Stimulated activated CD8-positive, alpha-beta memory T cell treated with anti-CD3 and anti-CD28 coated beads, Interleukin-7, amount 100 ng/mL, for 24 hours (primary cell): ENCODE measurements at places on chromosomes 7 and 10.
A peak's percentile ranks its signal among the peaks of the same experiment; 100 is the strongest.

DNA sequence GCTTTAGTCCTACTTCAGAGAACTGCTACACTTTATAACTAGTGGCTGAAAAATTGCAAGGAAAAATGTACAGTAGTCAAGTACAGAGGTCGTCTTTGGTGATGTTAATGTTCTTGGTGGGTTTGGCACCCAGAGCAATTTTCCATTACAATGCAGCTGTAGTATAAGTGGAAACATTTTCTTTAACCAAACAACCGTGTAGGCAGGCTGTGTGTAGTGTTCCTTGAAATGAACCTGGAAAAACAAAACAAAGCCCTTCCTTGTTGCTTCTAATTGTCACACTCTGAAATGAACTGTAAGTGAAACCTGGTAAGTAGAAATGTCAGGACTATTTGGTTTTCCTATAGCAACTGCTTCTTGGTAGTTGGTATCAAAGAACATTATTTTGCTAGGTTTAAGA lies 256.9 kb downstream of the MDFIC start:
- no peak for DNase-seq

- no peak for DNase-seq
These were observed 55.3 kb downstream of the COBL start for GRCh38 chr7:51261117-51261835.

- no peak for DNase-seq
These were observed 23.4 kb downstream of the ATOH7 start for GRCh38 chr10:68208424-68209042.

- DNase-seq, result peak; percentile 13
These were observed 51.0 kb upstream of the NKX6-2 start for GRCh38 chr10:132836832-132837540.

GRCh38 chr7:158904599-158904998 lies 48.2 kb downstream of the DYNC2I1 start:
- DNase-seq, result no peak

- DNase-seq, result no peak
These were observed 29.4 kb downstream of the OR9A2 start for GRCh38 chr7:142997456-142997989.

- DNase-seq, result no peak
These were observed 23.5 kb upstream of the ZNF12 start for GRCh38 chr7:6730343-6730633.

GRCh38 chr10:105288026-105288425 lies 646.9 kb downstream of the SORCS3 start:
- DNase-seq, result no peak

- DNase-seq, result no peak
These were observed 1249.6 kb downstream of the XPNPEP1 start for GRCh38 chr10:108673741-108674140.

GRCh38 chr10:79436850-79437103 lies 8.6 kb downstream of the ZCCHC24 start:
- DNase-seq, result no peak

DNA sequence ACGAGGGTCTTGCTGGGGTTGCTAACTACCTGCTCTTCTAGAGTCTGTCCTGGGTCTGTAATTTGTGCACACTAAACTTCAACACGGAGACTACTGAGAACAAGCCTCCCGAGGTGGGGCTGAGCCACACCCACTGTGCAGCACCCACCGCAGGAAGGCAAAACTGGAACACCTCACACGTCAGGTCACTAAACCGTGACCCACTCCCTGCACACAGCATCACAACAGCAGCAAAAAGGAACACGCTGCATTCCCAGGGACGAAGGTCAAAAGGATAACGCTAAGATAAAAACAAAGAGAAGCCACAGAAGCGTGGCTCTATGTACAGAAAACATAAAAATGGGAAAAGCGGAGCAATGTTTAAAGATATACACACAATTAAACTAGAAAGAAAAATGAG lies 170.1 kb downstream of the MAD1L1 start:
- no peak for DNase-seq

GRCh38 chr7:88666626-88667025 lies 92.9 kb upstream of the ZNF804B start:
- no peak for DNase-seq

GRCh38 chr10:95399183-95399582 lies 108.4 kb upstream of the PDLIM1 start:
- no peak for DNase-seq

DNA sequence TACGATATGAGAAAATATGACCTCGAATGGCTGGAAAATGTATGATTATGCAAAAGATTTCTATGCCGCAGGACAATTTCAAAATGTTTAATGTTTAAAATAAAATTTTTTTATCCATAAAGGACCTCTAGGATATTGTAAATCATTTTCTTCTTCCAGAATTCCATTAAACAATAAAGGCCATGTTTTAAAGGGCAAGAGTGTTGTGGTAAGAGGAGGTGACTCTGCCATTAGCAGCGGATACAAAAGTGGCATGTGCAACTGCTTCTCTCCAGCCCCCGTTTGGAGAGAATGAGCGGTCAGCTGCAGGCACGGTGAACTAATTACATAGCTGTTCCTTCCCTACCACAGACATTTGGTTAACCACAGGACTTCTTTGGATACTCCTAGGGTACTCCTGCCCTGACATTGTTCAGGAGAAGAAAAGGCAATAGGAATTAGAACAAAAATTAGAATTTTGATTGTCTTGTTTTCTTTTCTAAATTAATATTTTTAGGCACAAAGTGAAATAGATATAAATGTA lies 63.8 kb downstream of the HBP1 start:
- no peak for DNase-seq

GRCh38 chr7:100901921-100902332 lies 6.2 kb upstream of the ACHE start:
- no peak for DNase-seq

DNA sequence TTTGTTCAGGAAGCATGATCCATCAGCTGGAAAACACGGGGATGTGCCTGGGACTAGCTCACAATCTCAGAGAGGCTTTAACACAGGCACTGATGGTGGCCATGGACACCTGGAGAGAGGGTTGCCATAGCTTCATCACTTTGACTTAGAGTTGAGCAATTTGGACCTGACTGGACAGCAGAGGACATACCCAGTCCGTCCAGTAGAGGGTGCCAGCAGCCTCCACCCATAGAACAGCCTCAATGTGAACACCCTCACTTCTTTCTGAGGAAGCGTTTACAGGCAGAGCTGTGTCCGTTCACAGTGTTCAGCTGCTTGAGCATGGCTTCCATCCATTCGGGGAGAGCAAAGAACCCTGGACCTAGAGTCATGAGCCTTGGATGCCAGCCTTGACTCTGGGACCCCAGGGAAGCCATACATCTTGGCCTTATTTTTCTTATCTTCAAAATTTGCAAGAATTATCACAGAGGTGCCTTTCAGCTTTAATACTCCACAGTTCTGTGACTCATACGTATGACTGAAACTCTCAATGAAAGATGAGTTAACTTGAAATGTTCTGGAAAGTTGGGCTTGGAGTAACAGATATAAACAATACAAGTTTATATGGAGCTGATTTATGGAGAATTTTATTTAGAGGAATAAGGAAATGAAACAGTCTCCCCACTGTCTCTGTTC lies 302.9 kb upstream of the PODXL start:
- peak; percentile 26 for DNase-seq

GRCh38 chr10:46557319-46558121 lies 1.1 kb upstream of the GPRIN2 start:
- DNase-seq, result no peak

GRCh38 chr10:6309816-6310215 lies 107.1 kb downstream of the PFKFB3 start:
- DNase-seq, result no peak

- DNase-seq, result no peak
These were observed 95.0 kb downstream of the CELF2 start for GRCh38 chr10:11112718-11113117.

DNA sequence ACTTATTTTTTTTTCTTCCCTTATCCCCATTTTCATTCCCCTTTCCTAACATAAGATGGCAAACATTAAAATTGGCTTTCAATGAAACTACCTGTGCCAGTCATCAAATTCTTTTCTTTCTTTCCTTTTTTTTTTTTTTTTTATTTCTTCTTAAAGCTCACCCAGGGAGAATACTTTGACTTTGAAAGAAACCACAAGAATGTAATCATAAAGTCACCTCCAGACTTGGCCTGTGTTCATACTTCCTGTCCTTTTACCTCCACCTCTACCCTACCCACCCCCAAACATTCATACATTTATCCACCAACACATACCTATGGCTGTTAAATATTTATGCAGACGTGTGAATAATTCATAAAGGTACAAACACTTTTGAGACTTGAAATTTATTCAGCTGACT lies 254.6 kb downstream of the SLC25A13 start:
- no peak for DNase-seq

GRCh38 chr7:27640884-27641574 lies 21.7 kb downstream of the HIBADH start:
- DNase-seq, result no peak
